ENCODE measurements at places on chromosomes 16 and 17.

GRCh38 chr16:24580665-24581064 lies 41.3 kb downstream of the RBBP6 start:
- DNase-seq: no peak

DNA sequence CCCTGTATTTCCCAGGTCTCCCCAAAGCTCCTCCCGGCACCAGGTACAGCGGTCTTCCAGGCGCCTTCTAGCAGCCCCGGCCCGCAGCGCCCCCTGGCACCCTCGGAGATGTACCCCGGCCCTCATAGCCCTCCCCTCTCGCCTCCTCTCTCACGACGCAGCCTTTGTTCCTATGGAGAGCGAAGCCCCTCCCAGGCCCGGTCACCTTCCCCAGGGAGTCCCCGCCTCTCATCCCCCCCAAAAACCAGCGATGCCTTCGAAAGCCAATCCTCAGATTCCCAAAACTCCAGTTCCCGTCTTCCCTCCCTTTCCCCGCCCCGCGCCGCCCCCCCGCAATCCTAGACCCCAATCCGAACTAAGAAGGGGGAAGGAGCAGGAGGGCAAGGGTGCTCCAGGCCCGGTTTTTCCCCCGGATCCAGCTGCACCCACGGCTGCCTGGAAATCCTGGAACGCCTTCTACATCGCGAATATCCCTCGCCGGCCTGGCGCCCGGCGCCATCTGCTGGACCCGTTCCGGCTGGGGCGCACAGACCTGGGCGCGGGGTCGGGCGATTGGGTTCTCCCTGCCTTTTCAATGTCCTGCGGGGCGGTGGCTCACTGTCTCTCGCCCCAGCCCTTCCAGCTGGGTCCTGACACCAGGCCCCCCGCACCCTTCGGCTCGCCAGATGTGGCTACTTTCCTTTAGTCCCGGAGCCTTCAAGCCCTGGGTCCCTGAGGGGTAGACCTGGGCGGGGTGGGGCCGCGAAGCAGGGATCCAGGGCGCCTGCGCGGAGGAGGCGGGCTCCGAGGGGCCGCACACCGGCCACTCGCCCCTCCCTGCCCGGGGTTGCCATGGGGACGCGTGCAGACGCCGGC lies at the start of gene DNAH2:
TSS of gene DNAH2 (plus strand) at position 844 of the 855 bp plus-strand sequence. CDS start 1,991 bp downstream, outside the sequence.
- DNase-seq: peak; percentile 65

GRCh38 chr17:41976142-41976768 lies 9.7 kb downstream of the CNP start:
- no peak for DNase-seq

DNA sequence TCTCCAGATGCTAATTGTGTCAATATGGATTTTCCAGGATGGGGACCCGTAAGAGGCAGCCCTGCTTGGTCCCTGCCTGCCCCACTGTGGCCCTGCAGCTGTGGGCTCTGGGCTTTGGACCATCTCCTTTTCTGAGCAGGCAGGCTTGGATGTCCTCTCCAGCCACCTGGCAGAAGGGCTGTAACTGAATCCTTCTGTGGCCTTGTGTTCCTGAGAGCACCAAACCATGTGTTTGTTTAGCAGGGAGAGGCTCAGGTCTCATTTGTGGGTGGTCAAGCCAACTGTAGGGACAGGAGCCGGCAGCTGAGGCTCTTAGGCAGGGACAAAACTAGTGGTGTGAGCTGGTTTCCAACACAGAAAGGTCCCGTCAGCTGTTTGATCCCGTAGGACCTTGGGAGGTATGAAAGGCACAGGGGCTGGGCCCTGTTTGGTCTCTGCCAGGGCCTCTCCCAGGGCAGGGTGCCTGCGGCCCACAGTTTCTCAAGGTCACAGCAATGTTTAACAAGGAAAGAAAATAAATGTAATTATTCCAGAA lies 18.5 kb downstream of the SEC14L5 start:
- no peak for DNase-seq

DNA sequence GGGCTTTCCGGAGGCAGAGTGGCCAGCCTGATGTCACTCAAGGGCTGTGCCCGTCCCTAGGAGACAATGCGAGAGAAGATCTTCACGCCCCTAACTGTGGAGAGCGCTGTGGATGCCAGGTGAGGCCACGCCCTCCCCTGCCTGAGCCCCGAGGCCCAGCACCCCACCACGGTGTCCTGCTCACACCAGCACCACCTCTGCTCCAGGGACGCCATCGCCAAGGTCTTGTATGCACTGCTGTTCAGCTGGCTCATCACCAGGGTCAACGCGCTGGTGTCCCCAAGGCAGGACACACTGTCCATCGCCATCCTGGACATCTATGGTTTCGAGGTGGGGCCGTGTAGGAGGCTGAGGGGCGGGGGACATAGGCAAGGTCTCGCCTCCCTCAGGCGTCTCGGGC lies 27.8 kb downstream of the MYO15A start:
- no peak for DNase-seq

GRCh38 chr17:82832881-82833475 lies 6.8 kb downstream of the ZNF750 start:
- no peak for DNase-seq

- no peak for DNase-seq
Measured at GRCh38 chr16:73543331-73543969, 495.5 kb upstream of the ZFHX3 start.

DNA sequence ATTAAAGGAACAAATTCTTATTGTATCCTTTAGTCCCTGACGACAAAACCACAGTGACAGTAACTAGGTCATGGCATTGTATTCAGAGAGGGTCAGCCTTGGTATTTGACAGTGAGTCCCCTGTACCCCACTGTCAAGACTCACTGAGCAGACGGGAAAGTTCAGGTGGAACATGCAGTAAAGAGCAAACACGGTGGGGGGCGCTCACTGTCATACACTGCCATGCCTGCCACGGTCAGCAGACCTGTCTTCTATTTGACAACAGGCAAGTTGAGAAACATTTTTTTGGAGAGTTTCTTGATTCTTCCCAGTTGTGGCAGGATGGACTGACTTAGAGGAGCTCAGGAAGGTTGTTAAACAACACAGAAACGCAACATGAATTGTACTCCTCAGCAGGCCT lies 681.6 kb downstream of the KCNJ18 start:
- DNase-seq: no peak

DNA sequence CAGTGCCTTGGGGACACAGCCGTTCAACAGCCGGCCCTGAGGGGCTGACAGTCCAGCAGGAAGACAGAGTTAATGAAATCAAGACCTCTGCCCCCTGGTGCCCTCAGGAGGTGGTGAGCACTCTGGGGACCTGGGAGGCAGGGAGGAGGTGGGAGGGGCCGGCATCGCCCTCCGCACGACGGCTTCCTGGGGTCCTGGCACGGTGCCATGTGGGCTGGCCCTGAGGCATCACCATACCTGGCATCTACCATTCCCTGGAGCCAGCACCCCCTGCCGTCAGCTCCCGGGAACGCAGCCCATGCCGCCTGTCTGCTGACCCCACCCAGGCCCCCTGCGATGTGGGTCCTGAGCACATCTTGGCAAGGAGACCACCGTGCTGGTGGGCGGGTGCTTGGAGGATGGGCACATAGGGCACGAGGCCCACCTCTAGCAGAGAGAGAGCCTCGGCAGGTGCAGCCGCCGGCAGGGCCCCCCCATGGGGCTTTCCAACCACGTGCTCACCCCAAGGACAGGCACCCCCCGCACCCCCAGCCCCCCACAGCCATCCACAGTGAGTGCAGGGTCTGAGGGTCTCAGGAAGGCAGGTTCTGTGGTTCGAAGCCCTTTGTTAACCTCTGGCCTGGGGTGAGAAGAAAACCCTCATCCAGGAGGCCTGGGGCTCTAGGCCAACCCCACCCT lies 52.5 kb downstream of the ZFPM1 start:
- DNase-seq: peak; percentile 84

DNA sequence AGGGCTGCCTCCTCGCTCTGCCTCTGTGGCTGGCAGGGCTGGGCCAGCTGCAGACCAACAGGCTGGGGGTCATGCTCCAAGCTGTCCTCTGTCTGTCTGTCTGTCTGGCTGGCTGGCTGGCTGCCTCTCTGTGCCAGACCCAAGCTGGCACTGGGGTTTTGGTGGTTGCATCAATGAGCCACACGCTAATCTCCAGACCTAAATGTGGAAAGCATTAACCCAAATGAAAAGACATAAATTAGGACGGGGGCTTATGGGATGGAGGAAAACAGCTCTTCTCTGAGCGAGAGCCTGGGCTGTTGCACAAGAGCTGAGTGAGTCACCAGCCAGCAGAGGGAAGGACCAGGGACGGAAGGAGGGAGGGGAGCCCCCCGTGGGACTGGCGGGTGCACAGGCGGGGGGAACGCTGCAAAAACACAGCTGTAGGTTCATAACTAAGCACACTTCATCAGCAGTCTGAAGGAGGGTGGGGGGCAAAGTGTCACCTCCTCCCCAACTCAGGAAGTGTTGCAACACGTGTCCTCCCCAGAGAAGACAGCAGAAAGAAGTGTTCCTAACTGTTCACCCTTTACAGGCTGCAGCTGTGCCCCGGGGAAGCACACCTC lies 83.4 kb downstream of the GAS7 start:
- peak; percentile 77 for DNase-seq

DNA sequence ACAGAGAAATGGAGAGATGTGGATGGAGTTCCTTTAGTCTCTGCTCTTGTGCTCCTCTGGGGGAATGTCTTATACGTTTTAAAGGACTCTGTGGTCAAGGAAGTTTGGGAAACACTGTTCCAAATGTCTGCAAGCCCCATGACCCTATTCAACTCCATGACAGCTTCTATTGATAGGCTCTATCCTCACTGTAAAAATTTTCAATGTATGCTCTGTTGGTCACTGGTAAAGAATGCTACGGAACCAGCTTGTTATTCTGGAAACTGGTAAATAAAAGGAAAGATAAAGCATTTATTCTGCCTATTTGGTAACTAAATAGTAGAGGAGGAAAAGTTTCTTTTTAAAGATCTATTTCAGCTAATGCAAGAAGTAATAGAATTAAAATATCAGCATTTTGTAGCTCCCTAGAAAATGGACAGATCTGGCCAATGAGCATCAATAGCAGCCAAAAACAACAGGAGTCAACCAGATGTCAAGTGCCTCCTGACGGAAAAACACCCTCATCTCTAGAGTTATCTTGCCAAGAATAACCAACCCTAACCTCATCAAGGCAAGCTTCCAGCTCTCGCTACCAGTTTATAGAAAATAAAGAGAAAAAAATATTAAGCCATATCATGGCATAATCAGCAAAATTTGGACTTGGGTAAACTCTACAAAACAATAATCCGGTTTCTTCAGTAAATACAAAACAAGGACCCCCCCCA lies 16.1 kb downstream of the GDE1 start:
- no peak for DNase-seq

- DNase-seq: no peak
Measured at GRCh38 chr16:27485811-27486210, 63.9 kb downstream of the GTF3C1 start.

All from activated CD4-positive, alpha-beta T cell treated with anti-CD3 and anti-CD28 coated beads for 36 hours (primary cell).